Activated T-cell treated with anti-CD3 and anti-CD28 coated beads, Interleukin-2, amount 50 U/mL, for 4 hours (primary cell): ENCODE measurements at places on chromosomes 5 and 9. TPM values are rescaled to one million over a fixed set of nuclear protein-coding genes. Genes with fewer than 3 reads are reported as not detected.

The TAF11L10 gene
- total RNA-seq, result not detected

GRCh38 chr5:94080390-94080789, 339.0 kb upstream of the POU5F2 start:
- DNase-seq, result no peak

- DNase-seq, result no peak
Observed at GRCh38 chr9:104028827-104029226, 65.3 kb upstream of the SMC2 start.

DNA sequence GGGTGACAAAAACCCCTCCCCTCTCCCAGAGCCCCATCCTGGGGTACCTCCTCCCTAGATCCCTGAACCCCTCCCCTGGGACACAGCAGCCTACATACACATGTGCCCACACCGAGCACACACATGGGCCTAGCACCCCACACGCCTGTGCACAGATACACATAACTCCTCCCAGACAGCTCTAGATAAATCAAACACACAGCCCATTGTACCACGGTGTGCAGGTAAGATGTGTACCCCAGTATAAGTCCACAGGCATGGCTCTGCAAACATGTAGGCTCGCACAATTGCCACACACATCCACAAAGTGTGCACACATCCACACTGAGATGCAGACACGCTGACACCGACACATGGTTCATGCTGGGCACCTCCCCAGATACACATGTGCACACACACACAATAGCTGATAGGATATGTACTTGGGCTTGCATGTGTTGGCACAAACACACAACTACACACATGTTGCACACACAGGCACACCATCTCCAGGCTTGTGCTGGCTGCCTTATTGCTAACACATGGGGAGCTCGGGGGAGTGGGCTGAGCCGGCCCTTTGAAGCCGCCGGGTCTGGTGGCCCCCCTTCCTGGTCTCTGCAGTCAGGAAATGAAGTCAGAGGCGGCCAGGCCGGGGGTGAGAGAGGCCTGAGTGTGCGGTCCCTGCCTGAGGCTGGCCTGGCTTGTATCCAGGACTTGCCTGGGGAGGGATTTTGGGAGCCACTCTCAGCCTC, 30.2 kb downstream of the GOLGA2 start:
- no peak for DNase-seq

GRCh38 chr5:33925278-33925677, 10.9 kb upstream of the RXFP3 start:
- DNase-seq, result no peak

The RORB gene
- 0.03 TPM for total RNA-seq

The CDO1 gene
- total RNA-seq, result 0.26 TPM

The SHLD3 gene
- total RNA-seq, result 8.0 TPM

DNA sequence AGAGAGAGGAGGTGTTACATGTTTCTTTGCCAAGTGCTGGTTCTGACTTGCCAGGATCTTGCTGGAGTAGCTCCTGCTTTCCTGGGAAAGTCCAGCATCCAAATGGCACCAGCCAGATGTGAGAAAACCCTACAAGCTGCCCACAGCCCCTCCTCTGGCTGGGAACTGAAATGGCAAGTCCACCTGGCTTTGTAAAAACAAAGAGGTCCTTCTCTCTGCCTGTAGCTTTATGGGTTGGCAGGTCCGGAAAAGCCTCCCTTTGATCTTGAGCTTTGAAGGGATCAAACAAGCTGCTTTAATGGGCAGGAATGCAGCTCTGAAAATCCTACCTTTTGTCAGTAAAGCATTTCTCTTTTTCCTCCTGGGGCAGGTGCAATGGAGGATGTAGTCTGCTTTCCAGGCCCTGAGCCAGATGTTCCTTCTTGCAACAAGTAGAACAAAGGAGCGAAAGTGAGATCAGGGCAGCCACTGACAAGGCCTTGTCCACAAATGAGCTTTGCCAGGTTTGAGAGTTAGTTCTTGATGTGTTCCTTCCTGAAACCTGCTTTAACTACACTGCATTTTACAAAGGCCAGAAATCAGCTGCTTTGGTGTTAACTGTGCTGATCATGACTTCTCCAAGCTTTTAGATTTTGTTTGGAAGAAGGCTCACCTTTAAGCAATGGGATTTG, 456.7 kb downstream of the ZNF608 start:
- no peak for DNase-seq

The PRSS3 gene
- 0.76 TPM for total RNA-seq

The BTNL8 gene
- not detected for total RNA-seq

The CTXN3 gene
- not detected for total RNA-seq

The FCN2 gene
- not detected for total RNA-seq

DNA sequence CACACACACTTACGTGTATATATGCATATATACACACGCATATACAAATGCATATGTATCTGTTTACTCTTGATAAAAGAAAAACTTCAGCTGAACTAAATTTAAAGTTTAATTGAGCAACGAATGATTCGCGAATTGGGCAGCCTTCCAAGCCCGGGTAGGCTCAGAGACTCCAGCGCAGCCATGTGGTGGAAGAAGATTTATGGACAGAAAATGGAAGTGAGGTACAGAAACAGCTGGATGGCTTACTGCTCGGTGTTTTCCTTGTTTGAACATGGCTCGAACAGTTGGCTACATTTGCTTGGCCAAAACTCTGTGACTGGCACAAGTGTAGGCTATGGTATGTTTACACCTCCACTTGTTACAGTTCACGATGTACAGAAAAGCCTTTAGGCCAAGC, 239.3 kb upstream of the PRDM9 start:
- no peak for DNase-seq

The CBY3 gene
- 0.51 TPM for total RNA-seq

GRCh38 chr5:45862763-45863162, 166.6 kb upstream of the HCN1 start:
- no peak for DNase-seq

- no peak for DNase-seq
Observed at GRCh38 chr5:74272024-74272775, 368.3 kb downstream of the ENC1 start.

The ADAMTS6 gene
- total RNA-seq, result 0.63 TPM

DNA sequence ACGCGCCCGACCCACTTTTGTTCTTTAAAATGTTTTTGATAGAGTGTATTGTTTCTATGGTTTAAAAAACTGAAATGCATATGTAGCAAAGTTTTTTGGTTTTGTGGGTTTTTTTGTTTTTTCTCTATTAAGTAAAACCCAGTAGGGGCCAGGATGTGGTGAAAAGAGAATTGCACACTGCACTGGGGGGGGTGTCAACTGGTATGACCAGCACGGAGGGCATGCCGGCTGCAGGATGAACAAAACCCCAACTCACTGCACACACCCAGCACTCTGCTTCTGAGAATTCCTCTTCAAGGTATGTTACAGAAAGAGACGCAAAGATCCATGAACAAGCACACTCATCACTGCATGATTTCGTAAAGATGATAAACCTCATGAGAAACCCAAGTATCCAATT, 75.0 kb downstream of the STK10 start:
- peak; percentile 59 for DNase-seq

DNA sequence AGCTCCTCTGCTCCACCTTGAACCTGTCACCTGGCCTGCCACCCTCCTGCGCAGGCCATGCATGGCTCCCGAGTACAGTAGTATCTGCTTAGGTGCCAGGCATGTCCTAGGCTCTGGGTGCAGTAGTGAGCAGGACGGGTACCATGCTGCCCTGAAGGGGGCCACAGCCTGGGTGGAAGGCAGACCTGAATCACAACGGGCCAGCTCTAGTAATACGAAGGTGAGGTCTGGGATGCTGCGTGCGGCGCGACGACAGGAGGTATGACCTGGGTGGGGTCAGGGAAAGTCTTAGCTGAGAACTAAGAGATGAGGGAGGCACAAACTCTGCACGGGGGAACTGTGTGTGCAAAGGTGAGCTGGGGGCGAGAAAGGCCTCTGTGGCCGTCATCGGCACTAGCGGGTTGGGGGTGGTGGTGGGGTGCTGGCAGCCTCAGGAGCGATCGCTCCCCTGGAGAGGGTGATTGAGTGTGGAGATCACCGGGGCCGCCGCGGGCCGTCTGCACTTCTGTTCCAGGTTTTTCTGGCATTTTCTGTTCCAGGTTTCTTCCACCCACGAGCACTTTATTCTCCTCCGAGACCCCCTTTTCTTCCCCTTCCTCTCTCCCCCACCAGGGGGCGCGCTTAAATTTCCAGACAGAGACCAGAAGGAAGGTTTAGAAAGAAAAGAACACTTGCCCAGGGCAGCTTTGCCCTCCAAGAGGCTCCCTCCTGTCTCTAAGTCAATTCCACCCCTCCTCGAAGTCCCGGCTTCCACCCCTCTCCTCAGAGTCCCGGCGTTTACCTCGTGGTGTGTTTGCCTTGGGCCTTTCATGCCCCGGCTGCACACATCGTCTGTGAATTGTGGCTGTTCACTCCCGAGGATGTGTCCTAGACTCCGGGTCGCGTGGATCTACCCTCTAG, 15.1 kb downstream of the PDLIM4 start:
- peak; percentile 71 for DNase-seq

The SHISAL2B gene
- total RNA-seq, result not detected

The SLC34A3 gene
- not detected for total RNA-seq

DNA sequence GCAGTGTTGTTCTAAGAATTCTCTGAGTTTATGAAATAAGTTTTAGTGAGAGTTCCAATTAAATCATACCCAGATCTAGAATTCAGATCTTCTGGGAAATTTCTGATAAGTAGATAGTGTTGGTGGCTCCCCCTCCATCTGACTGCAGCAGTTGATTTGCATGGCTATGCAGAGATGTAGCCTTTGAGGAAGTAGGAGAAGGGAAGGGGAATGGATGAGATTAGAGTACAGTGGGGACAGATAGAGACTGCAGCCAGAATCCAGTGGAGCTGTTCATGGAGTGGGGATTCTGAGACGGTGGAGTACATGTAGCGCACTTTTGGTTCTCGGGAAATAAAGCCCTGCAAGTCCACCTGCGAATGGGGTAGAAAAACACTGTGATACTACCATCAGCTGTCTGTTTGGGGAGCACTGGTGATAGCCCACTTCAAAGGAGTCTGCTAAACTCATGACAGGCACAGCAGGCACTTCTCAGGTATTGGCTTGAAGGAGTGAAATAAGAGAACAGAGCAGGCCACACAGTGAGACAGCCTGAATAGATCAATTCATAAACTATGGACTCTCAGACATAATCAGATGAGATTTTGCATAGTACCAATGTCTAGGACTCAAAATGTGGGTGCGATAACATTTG, 96.8 kb downstream of the ALDH1A1 start:
- DNase-seq, result no peak
